AG08396 (cell line): ENCODE measurements at places on chromosomes 5 and 9.

- no peak for DNase-seq
Measured at GRCh38 chr5:90854169-90854568, 295.6 kb downstream of the ADGRV1 start.

GRCh38 chr9:73806876-73807275 is 655.2 kb downstream of the ANXA1 start:
- DNase-seq: no peak

DNA sequence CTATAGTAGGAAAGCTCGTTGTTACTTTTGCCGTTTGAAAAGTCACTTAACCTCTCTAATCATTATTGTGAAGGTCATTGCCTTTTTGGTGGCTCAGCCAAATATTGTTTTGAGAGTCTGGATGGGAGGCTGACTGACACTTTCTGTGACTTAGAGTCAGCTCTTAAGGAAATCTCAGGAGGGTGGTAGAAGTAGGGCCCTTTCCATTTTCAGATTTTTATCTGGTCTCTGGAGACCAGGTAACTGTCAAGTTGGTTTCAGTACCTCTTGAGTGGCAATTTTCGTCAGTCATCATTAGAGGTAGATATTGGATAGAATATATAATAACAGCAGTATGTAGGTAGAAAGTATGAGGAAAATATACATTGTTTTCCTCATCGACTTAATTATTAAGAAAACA is 23.3 kb downstream of the UGCG start:
- no peak for DNase-seq

GRCh38 chr5:170468633-170469285 is 35.1 kb upstream of the KCNIP1 start:
- DNase-seq: no peak

DNA sequence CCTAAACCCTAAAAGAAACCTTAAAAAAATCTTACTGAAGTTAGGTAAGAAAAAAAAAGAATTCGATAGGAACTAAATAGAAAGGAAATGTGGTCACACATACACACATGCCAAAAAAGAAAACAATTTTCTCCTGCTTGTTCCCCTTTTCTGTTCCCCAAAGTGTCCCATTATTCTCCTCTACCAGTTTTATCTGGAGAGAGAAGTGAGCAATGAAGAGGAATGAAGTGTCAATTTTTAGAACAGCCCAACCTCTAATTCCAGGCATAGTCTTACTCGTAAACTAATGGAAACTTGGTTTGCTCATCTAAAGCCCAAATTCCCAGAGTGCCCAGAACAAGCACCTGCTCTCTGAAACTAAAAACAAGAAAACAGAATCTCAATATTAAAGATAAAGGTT is 26.1 kb downstream of the AP3B1 start:
- DNase-seq: no peak

- no peak for DNase-seq
Measured at GRCh38 chr5:127762412-127762811, 59.2 kb downstream of the CCDC192 start.

DNA sequence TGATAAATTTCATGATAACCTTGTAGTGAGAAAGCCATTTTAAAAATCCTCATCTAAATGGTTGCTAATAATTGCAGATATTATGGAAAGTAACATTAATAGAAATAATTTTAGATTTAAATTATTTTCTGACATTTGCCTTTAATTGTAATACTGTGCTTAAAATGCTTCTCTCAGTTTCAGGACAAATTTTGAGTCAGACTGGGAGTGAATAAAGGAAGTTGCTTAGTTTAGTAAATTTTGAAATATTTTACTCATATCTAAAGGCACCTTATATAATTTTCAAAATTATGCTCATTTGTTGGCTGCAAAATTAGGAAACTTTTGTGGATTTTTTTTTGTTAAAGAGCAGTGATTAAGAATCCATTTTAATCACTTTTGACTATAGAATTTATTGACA is 93.8 kb downstream of the CSNK1G3 start:
- no peak for DNase-seq

GRCh38 chr5:169531631-169532030 is 51.9 kb upstream of the SPDL1 start:
- DNase-seq: no peak

DNA sequence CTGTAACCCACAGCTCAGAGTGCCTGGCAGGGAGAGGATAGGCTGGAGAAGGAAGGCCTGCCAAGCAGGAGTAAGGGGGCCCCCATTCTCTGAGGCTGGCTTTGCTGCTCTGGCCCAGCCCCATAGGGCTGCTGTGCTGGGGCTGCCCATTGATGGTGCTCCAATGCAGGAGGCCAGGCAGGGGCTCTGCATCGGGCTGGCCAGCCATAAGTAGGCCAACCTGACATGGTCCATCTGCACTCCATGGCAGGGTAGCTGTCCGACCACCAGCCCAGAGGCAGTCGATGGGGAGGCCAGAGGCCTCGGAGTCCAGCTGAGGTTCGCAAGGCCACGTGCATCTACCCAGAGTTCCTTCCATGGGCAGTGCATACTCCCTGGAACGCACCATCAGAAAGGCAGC is 75.0 kb upstream of the PITX1 start:
- no peak for DNase-seq

GRCh38 chr5:151107738-151108520 is 27.1 kb upstream of the TNIP1 start:
- DNase-seq: peak; percentile 37

DNA sequence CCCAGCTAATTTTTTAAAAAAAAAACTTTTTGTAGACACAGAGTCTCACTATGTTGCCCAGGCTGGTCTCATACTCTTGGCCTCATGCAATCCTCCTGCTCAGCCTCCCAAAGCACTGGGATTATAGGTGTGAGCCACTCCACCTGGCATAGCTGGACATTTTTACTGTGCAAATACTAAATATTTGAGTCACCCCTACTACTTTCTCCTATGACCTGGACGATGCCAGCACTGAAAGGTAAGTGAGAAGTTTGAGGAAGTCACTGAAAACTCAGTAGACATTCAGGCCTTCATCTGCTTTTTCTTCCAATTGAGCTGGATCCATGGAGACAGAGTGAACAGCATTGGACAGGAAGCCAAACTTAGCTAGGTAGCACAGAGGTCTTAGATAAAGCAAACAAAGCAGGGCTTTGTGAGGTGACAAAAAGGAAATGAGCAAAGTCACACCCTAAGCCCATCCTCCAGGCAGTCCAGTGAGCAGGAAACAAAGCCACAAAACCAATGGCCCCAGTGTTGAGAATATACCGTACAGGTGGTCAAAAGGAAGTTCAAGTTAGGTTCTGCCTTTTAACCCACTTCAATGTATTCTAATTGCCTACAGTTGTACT is 192.6 kb upstream of the RASA1 start:
- DNase-seq: no peak

- no peak for DNase-seq
Measured at GRCh38 chr9:29669613-29670012, 2096.3 kb upstream of the C9orf72 start.

- DNase-seq: no peak
Measured at GRCh38 chr9:95857896-95858295, 17.6 kb upstream of the ERCC6L2 start.

GRCh38 chr5:180345781-180346180 is 7.4 kb downstream of the GFPT2 start:
- no peak for DNase-seq

GRCh38 chr9:121067640-121068039 is 7.1 kb upstream of the CNTRL start:
- no peak for DNase-seq

DNA sequence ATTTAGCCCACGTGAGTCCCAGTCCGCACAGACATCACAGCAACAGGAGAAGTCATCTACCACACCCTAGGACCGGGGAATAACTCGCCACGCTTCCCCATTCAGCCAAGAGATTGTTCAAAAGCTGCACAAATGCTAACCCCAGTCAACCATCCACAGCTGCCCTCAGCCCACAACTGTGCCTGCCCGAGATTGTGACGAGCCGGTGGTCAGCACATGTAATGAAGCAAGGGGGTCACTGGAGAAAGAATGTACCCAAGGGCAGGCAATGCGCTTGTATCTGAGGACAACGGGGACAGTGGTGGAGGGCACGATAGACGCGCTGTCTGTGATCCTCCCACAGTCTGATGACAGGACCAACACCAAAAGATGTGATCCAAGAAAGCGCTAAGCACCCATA is 67.8 kb downstream of the COL23A1 start:
- no peak for DNase-seq

- DNase-seq: no peak
Measured at GRCh38 chr5:133480866-133481265, 131.5 kb downstream of the FSTL4 start.

GRCh38 chr9:71941998-71942567 is 30.6 kb downstream of the C9orf85 start:
- DNase-seq: no peak

DNA sequence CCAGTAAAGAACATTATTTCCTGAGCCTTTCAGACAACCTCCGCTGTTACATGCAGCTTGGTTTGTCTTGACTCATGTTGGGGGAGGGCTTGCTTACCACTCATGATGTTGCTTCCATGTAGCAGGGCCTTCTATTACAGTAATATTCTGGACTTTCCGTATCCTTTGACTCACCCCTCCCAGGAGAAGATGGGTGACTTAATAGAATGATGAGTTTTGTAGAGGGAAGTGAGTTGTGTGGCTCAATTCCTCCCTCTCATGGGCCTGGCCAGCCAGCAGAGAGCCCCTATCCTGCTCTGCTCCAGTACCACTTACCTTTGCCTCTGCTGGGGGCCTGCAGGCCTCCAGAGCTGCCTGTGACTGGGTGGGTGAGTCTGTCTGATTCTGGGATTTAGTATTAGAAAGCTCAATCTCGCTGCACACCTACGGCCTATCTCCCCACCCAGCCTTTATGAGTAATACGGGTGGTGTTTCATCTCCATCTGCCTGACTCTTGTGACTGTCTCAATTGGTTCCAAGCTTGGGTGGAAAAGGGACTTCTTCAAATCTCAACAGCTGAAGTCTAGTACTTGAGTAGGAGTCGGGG is 52.6 kb upstream of the KLF9 start:
- DNase-seq: peak; percentile 33

DNA sequence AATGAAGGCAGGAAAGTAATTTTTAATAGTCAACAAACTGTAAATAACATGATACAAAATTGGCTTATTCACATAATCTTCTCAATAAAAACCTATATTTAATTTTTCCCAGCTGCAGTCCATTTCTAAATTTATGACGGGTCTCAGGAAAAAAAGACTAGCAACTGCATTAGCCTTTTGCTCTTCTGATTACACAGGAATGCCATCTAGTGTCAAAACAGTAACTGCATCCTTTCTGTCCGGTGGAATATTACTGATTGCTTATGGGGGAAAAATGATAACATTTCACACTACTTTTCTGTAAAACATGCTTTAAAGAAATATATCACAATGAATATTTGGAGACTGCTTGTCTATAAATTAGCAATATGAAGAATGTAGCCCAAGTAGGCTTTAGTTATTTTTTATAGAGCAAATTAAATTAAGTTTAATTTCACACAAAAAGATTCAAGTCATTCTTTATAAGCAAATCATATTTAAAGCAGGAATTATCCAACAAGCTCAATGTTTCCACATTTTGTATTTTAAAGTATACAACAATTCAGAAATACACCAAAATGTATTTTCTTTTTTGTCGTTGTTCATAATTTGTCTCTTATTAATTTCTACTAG is 534.7 kb downstream of the CDH10 start:
- peak; percentile 7 for DNase-seq

DNA sequence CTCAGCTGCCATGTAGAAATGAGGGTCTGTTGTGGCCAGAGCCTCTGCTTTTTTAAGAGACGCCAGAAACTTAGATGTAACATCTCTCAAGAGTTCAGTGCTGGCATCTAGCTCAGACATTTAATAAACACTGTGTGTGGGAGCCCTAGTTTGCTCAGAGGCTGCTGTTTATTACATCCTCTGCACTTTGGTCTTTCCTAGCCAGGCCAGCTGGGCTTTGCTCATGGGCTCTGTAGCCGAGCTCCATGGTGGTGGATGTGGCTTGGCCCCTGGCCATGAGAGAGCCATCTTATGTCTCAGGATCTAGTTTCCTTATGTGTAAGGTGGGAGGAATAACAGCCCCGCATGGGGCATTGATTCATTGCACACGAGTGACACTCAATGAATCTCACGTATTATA is 30.0 kb downstream of the ARHGEF37 start:
- DNase-seq: peak; percentile 76

GRCh38 chr5:126129431-126129830 is 293.8 kb upstream of the GRAMD2B start:
- DNase-seq: no peak

DNA sequence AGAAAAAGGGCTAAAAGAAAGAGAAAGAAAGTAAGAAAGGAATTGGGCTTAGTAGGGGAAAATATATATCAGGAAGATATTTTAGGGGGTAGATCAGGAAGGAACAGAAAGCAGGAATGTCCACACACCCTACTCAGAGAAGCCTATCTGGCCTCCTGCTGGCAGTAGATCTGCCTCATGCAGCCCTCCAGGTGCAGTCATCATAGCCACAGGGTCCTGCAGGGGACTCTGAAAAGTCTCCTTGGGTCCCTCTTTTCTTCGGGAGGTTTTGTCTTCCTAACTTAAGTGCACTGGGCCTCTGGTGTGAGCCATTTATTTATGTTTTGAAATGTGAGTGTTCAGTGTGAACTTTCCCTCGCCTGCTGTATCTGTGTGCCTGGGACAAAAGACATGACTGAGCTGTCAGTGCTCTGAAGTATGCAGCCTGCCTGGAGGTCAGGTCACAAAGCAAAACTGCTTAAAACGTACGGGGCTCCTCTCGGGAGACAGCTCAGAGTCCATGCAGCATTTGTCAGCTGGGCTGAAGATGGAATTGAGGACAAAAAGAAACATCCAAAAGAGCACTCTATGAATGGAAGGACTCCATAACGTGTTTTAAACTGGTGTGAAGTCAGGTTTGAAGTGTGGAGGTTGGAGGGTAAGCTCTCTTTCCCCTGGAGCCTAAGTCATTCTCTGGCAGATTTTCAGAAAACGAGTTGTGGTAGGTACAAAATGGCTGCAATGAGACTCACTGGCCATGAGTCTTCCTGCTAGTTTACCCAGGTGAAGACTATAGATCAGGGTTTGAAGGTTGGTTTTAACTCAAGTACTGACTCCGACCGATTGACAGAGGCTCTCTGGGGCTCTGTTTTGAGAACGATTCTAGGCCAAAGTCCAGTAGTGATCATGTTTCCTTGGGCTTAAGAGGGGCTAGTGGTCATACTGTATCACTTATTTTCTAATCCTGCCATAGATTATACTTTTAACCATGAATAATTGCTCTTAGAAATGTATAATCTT is 151.8 kb upstream of the GDNF start:
- no peak for DNase-seq

DNA sequence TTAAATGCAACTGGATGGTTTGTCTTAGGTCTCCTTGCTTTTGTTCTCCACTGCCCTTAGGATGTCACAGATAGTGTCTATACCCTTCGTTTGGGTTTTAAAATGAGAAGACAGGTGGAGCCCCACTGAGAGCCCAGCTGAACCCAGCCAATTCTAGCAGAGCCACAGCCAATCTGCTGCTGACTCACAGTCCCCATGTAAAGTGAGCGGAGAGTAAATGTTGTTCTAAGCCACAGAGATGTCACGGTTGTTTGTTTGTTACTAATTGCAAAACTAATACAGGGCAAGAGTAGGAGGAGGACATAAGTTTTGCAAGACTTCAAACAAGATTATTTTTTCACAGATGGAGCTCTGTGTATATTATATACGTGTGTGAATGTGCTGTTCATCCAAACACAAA is 50.5 kb upstream of the AGXT2 start:
- no peak for DNase-seq
